EH (cell line): ENCODE measurements at places on chromosomes 5 and 9.

DNA sequence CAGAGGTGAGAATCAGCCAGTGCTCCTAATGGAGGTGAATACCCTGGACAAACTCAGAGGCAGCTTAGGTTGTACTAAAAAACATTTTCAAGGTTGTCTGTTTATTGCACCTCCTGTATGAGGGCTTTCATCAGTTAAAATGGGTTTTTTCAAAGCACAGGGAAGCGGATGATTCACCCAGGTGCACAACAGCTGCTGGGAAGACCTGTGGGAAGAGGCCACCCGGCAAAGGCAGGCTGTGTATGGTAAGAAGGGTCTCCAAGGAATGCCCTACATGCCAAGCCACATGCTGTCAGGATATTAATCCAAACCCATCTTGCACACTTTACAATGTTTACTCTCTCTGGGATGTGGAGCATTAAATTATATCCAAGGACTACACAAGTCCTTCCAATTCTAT is 14.7 kb downstream of the SIL1 start:
- no peak for DNase-seq

DNA sequence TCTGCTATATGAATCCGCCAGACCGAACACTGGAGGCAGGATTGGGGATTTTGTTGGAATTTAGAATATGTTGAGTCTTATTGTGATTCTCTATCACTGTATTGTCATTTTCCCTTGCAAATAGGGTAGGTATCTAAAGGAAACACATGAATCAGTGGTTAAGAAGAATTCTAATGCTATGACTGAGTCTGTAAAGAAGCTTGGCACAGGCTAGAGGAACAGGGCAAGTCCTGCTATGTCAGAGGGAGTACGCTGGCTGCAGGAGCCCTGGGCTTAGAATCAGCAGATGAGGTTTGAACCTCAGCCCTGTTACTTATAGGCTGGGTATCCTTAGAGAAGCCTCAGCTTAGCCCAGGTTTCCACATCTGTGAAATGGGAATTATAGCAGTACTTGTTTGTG is 198.1 kb downstream of the NR3C1 start:
- peak; percentile 95 for DNase-seq

DNA sequence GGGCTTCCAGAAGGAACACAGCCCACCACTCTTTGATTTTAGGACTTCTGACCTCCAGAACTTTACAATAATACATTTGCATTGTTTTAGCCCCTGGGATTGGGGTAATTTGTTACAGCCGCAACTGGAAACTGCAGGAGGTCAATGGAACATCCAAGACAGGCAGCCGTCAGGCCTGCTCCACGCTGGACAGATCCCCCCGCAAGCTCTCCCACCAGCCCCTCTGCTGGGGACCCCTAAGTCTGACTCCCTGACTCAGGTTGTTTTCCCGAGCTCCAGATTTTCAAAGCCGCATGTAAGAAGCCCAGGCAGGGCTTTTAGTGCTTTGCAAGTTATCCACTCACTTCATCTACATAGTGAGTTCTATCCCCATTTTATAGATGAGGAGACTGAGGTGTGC is 127.6 kb downstream of the PAX5 start:
- no peak for DNase-seq

DNA sequence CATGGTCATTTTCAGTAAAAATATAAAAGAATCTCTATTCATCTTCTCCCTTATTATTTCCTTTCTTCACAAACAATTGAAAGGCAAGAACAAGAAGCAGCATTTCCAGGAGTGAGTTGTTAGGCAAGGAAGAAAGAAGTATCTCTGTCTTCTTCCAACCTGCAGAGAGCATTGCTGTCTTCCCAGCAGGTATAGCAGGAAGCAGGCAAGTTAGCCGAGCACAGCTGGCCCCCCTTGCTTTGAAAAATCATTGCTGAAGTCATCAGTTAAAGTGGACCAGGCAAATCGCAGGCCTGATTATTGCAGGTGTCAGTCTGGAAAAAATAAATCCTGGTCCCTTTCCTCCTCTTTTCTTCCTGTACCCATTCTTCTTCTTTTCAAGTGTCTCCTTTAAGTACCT is 353.1 kb upstream of the BRINP1 start:
- DNase-seq: no peak

GRCh38 chr5:24222876-24223275 is 421.9 kb downstream of the CDH10 start:
- no peak for DNase-seq

DNA sequence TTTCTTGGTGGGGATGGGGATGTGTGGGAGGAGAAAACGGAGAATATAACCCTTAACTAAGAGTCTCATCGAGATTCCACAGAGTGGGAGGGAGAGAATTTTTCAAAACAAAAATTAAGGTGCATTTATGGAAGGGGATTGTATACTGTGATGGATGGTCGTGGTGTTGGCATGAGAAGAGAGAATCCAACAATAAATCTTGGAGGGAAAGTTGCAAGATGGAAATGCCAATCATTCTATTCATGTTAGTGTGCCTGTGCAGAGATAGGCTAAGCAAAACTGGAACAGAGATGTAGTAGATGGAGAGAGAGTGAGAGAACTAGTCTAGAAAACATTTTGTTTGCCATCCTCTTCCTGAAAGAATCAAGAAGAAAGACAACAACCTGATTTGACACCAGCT is 613.1 kb downstream of the EBF1 start:
- DNase-seq: peak; percentile 13

DNA sequence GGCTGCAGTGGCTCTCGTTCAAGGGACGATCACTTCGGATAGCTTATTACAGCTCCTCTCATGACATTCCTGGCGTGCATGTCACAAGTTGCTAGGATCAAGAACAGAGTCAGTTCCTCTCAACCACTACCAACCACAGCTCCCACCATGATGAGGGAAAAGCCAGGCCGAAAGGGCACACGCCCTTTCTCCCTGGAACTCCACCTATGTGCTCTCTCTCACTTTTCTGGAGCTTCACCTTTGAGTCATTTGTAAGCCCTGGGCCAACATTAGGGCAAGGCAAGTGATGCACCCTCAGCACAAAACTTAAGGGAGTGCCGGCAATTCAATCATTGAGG is 1.6 kb downstream of the SPACA9 start:
- peak; percentile 4 for DNase-seq

DNA sequence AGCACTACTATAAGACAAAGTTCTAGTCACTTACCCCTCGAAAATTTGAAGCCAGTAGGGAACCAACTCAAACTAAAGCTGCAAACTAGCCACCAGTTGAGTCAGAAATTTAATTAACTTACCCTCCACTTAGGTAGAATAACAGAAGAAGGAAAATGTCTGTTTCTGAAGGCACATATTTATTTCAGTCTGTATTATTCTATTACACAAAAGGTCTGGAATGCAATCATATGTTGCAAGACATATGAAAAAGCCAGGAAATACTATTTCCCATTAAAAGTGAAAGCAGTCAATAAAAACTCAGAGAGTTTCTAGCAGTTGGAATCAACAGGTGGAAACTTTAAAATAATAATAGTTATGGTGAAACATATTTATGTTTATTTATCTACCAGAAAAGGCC is 79.2 kb upstream of the SLCO4C1 start:
- DNase-seq: no peak

GRCh38 chr5:53940921-53941320 is 369.5 kb downstream of the ARL15 start:
- no peak for DNase-seq

GRCh38 chr9:19114680-19115270 is 12.1 kb upstream of the HAUS6 start:
- DNase-seq: peak; percentile 57

DNA sequence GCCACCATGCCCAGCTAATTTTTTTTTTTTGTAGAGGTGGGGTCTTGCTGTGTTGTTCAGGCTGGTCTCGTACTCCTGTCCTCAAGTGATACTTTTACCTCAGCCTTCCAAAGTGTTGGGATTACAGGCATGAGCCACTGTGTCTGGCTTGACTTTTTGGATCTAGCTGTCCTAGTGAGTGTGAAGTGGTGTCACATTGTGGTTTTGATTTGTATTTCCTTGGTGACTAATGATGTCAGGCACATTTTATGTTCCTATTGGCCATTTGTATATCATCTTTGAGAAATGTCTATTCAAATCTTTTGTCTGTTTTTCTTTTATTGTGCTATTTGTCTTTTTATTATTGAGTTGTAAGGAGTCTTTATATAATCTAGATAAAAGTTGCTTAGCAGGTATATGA is 53.5 kb upstream of the MCCC2 start:
- DNase-seq: peak; percentile 60

DNA sequence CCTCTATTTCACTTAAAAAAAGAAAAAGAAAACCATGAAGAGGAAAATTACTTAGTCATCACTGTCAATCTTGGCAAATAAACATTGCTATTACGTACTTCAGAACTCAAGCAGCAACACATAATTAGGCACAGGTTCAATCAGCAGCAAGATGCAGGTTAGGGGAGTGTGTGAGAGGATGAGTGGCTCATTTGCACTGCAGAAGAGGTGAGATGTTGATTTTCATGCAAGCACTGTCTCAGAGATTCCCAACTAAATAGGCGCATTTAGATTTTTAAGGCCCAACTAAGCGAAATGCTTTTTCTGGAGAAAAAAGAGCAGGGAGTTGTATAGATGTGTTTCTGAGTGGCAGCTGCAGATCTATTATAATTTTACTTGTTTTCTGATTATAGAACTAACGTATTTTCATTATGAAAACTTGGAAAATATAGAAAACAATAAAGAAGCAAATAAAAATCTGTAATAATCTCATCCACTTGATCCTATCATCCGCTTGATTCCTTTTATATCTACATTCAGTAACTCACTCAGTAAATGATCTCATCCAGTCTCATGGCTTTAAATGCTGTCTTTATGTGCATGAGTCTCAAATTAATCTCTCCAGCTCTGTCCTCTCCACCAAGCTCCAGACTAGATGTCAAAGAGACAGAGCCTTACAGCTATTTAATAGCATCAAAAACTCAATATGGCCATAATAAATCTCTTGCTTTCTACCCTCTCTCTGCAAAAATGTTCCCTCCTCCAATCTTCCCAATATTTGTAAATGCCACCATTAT is 162.5 kb downstream of the ZNF462 start:
- no peak for DNase-seq

DNA sequence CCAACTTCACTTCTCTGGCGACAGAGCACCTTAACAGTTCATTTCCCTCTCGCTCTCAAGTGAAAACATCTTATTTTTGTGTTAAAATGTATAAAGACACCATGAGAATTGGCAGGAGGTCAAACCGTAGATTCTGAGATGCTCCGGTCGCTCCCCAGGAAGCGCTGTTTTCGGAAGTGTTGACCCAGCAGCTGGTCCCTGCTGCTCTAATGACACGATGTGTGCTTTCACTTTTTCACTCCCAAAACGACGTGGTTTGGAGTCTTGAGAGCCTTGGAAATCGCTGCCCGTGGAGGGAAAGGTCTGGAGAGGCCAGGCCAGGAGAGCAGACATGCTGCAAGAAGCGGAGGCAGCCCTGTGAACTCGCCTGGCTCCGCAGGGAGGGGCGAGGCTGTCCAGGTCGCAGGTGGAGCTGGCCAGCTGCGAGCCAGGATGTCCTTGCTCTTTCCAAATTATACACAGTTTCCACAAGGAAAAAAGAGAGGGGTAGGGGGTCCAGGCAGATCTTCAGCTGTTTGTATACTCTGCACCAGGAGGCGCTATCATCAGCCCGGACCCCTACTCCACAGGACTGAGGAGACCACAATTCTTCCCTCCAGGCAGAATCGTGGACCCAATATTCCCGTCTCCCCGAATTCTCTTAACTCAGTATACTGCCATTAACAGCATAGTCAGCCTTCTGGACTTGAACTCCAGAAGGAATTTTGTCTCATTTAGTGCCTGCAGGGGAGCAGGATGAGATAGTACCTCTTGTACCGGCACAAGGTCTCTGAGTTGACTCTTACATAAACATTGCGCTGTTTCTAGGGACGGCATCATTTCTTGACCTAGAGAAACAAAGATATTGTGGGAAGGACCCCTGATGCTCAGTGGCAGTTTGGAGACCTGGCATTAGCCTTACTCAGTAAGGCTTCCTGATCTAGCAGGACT is 248.6 kb upstream of the ANKRD55 start:
- peak; percentile 70 for DNase-seq

GRCh38 chr5:83688281-83688680 is 32.4 kb downstream of the HAPLN1 start:
- no peak for DNase-seq

DNA sequence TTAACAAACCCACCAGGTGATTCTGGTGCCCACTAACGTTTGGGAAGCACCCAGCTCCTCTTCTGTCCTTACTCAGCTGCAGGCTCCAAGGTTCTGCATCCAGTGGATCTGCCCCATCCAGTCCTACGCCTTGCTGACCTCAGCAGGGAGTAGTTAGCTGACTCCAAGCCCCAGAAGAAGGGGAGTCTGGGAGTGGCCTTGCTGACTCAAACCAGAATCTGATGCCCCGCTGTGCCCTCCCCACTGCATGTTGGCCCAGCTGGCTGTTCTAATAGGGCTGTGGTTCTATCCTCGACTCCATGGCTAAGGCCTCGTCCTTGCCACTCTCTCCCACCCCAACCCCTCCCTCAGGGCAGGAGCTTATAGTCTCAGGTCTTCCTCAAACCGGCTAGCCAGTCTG is 136.3 kb downstream of the TTLL11 start:
- no peak for DNase-seq

DNA sequence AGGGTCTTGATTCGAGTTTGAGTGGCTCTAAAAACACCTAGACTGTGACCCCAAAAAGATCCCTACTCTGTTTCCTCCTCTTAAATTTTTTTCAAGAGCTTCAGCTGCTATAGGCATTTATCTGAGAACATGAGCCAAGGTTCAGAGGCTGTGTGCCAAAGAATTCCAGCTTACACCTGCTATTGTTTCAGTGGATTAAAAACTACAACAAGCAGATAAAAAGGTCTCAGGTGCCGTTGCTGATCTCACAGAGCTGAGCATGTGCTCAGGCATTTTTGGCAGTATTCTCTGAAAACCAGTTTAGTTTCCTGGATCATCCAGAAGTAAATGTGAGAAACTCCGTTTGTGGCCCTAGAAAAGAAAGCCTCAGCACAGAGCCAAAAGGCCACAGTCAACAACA is 349.2 kb downstream of the DEPDC1B start:
- DNase-seq: no peak

DNA sequence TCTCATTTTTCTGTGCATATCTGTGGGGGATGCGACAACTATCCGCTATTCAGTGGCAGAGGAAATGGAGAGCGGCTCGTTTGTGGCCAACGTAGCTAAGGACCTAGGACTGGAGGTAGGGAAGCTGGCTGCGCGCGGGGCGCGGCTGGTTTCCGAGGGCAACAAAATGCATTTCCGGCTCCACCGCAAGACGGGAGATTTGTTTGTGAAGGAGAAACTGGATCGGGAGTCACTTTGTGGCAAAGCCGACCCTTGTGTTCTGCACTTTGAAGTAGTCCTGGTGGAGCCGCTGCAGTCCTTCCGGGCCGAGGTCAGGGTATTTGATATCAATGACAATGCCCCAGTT is 320 bp downstream of the PCDHB1 start:
- DNase-seq: no peak

DNA sequence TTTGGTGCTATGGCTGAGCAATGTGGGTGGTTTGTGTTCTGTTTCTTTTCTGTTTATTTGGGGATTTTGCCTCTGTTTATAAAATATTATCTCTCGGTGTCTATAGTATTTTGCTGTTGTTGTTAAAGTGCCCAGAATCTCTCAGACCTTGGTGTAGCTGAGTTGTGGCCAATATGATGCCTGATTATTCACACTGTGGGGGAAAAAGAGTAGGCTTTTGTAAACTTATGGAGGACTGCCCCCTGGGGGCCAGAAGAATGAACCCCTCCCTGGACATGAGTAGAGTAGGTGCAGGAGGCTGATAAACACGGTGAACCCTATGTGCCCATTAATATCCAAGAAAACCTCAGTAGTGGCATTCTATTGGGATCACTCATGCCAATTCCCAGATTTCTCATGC is 49.0 kb upstream of the DPYSL3 start:
- DNase-seq: peak; percentile 81
